ENCODE measurements at places on chromosomes 5 and 9. TPM values are rescaled to one million over a fixed set of nuclear protein-coding genes. Genes with fewer than 3 reads are reported as not detected.

C5 gene
- under 0.01 TPM for polyA plus RNA-seq

WDR55 gene
- 19.2 TPM for polyA plus RNA-seq

CORO2A gene
- polyA plus RNA-seq = 39.6 TPM

PITX1 gene
- polyA plus RNA-seq = 6.0 TPM

ANKDD1B gene
- 3.0 TPM for polyA plus RNA-seq

GOLM1 gene
- polyA plus RNA-seq = 42.5 TPM

DNA sequence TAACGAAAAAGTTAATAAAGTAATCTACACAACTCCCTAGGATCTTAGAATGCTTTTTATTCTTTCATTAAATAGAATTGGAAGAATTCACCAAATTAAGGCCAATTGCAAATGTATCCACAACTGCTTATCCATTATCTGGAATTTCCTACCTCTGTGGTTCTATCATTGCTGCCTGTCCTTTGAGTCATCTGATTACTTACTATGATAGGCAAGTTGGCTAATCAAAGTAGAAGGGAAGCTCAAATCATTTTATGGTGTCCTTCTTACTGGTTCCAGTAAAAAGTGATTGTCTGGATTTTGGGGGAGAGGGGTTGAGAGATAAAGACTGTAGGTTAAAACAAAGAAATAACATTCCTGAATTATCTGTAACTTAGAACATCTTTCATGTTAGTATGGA, 161.4 kb upstream of the GNA14 start:
- DNase-seq = no peak

GRCh38 chr9:77142366-77142765, 35.0 kb upstream of the VPS13A start:
- DNase-seq = no peak

DNA sequence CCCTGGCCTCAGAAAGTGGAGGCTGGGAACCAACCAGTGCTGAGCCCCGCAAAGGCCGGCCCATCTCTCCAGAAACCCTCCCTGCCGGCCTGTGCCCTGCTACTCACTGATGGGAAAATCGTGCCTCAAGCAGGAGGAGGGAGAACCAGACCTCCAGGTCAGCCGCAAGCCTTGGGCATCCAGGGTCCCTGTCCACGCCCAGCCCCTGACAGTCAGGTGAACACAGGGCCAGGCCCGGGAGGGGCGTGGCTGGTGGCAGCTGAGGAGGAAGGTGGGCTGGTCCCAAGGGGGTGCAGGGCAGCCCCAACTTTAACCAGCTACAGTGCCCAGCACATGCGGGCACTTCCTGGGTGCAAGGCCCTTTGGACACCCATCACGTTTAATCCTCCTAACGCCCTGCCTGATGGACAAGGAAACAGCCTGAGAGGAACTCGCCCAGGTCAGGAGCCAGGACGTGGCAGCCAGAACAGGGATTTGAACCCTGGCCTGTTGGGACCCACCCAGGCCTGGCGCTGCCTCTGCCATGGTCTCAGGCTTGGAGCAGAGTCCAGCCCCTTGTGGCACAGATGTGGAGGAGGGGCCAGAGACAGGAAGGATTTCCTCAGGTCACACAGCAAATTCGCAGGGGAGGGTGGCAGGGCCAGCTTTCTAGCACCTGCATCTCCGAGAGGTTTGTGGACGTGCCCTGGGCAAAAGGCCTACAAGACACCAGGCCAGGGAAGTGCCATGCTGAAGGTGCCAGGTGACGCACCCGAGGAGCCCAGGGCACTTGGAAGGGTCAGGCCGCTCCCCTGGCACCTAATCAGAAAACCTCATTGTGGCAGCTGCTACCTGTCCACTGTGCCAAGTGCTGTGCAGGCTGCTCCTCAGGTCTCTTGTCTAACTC, 4.5 kb downstream of the RALGDS start:
- DNase-seq = no peak

GRCh38 chr5:15850939-15851341, 328.7 kb downstream of the MARCHF11 start:
- DNase-seq = no peak

GRCh38 chr5:99765011-99765410, 770.2 kb upstream of the FAM174A start:
- DNase-seq = no peak

GRCh38 chr9:99966716-99967115, 60.3 kb downstream of the STX17 start:
- DNase-seq = no peak

DNA sequence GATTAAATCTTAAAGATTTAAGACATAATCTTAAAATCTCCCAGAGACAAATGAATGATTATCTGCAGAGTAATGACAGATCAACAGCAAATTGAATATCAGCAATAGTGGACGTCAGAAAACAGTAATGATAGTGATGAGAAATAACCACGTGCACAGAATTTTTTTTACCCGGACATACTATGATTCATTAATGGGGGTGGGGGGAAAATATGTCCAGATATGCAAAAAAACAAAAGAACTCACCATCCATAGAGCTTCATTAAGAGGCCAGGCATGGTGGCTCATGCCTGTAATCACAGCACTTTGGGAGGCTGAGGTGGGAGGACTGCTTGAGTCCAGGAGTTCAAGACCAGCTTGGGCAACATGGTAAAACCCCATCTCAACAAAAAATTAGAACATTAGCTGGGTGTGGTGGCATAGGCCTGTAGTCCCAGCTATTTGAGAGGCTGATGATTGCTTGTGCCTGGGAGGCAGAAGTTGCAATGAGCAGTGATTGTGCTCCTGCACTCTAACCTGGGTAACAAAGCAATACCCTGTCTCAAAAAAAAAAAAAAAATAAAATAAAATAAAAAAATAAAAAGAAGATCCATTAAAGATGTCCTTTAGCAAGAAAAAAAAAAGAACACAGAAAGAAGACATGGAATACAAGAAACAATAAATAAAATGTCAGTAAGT, 30.9 kb upstream of the SHOC1 start:
- no peak for DNase-seq

Measured in sigmoid colon (tissue), 7 donors.